ENCODE measurements at places on chromosomes 12 and 14. TPM values are rescaled to one million over a fixed set of nuclear protein-coding genes. Genes with fewer than 3 reads are reported as not detected.

- DNase-seq, result no peak
Observed at GRCh38 chr12:26989873-26990272, 24.3 kb downstream of the TM7SF3 start.

Gene IGFBP6
- 75.5 TPM for total RNA-seq

DNA sequence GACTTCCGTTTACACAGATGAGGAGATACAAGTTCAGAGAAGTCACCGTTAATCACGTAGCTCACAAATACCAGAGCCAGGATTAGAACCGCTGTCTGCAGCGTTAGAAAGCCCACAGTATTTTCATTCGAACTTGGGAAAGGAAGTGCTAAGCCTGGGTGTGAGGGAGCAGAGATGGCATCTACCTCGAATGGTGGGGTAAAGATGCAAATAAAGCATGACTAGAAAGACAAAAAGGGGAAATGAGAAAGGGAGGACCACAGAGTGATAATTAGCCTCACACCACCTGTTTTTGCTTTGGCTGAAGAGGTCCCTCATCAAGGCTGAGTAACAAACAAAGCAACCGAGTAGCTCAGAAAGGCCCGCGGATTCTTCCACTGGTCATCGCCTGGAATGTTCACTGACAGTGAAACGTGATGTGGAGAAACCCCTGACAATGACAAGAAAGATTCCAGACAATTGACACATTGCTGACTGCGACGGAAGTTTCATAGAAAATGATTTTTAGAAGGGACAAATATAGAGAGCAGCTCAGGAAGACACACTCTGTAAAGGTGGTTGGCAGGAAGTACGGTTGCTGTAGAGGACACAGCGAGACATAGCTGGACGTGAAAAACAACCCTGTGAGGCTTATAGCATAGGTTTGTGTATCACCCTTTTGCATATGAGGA is 31.5 kb upstream of the BHLHE41 start:
- DNase-seq, result no peak

Gene GNB3
- 0.53 TPM for total RNA-seq
